ENCODE measurements at places on chromosomes 2 and 18.

DNA sequence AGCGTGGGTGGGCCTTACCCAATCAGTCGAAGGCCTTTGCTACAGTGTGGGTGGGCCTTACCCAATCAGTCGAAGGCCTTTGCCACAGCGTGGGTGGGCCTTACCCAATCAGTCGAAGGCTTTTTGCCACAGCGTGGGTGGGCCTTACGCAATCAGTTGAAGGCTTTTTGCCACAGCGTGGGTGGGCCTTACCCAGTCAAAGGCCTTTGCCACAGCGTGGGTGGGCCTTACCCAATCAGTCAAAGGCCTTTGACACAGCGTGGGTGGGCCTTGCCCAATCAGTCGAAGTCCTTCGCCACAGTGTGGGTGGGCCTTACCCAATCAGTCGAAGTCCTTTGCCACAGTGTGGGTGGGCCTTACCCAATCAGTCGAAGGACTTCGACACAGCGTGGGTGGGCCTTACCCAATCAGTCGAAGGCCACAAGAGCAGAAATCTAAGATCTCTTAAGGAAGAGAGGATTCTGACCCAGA is 16.3 kb upstream of the GAL3ST2 start:
- DNase-seq = no peak

DNA sequence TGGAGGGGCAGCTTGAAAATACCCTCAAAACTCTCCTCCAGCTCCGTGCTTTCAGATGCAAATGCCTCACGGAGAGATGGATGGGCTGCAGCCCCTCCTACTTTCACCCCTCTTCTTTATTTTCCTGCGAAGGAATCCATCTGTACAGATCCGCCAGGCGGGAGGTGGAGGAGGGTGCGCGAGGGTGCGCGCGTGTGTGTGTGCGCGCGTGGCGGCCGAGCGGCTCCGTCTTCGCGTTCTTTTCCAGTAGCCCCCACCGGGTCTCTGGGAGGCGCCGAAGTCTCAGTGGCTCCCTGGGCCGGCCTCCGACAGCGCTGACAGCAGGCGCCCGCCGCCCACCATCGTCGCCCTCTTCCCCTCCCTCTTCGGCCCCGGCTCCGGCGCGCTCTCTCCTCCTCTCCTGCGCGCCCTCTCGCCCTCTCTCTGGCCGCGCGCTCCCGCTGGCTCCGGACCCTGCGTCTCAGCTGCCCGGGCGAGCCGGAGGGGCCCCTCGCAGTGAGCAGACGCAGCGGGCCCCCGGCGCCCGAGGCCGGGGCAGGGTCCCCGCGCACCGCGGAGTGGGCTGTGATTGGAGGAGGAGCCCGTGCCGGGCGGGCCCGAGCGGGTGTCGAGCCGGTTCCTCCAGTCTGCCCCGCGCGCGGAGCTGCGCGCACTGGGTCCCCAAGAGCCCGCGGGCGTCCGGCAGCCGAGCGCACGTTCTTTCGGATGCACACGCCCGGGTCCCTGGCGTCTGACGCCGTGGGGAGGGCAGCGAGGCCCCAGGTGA is at the start of gene CDH7:
CDH7 (plus strand) TSS at position 624 of the 766 bp plus-strand sequence. CDS start 11,831 bp downstream, outside the sequence.
- DNase-seq = no peak

DNA sequence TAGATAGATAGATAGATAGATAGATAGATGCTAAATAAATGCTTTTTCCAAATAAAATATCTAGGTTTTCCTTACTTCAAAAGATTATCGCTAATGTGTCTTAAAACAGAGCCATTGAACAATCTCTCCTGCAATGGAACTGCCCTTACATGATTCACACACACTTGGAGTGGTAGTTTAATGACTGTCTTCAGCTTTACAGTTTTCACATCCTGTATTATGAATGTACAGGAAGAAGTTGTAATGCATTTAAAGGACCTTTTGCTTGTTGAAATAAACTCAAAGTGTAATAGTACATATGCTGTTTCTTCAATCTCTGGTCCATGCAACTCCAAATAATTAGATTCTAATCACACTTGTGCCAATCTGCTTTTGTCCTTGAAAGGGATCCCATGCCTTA is 797.6 kb upstream of the CDH2 start:
- no peak for DNase-seq

DNA sequence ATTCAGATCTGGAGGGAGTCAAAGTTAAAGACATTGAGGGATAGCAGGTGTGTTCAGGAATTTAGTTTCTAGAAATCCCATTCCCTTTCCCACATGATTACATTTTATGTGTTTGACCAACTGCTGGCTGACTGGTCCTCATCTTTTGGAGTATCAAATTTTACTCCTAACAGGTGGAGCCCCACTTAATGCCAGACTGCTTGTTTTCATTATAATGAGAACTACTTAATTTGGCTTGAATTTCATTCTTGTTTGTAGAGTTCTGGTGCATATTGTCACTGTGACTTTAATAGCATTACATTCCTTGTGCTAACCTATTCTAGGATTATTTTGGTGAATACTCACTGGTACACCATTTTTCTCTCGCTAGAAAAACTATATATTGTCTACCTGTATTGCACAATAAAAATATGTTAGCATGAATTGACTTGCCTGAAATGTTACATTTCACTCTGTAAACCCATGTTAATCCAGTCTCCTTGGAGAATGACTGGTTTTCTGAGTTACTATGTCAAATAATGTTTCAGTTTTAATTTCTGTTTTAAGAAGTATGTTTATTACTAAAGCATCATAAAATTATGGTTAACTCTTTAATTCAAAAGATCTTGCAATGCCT is 98.2 kb downstream of the TANC1 start:
- no peak for DNase-seq

DNA sequence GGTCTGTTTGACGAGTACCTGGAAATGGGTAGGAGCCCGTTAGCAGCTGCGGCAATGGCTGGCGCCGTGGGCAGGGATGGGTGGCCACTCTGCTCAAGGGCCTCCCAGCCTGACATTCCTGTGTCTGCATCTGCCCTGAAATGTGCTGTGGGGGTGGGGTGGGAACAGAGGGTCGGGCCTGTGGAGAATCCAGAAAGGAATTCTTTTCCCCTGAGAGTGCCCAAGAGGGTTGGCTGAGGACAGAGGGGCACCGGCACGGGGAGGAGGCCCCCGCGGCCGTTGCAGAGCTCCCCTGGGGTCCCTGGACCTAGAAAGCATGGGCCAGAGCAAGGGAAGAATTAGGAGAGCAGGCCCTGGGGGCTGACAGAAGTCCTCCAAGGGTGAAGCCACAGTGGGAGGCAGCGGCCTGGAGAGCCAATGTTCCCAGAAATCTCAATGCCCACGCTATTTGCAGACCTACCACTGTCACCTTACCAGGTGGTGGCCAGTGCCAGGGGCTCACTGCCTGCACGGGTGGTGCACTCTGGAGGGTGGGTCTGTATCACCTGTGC is 27.8 kb downstream of the ANO7 start:
- no peak for DNase-seq

DNA sequence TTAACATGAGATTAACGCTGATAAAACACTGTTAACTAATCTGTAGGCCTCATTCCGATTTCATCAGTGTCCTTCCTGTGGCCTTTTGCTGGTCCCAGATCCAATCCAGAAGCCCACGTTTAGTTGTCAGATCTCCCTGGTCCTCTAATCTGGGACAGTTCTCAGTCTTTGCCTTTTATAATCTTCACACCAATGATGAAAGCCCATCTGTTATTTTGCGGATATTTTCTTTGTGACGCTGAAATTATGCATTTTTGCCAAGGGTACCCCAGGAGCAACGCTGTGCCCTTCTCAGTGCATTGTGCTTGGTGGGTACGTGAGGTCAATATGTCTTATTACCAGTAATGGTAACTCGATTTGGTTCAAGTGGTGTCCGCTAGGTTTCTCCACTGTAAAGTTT is 51.1 kb downstream of the COPS8 start:
- no peak for DNase-seq

GRCh38 chr2:26330114-26330549 is 15.8 kb upstream of the SELENOI start:
- DNase-seq = peak; percentile 91

DNA sequence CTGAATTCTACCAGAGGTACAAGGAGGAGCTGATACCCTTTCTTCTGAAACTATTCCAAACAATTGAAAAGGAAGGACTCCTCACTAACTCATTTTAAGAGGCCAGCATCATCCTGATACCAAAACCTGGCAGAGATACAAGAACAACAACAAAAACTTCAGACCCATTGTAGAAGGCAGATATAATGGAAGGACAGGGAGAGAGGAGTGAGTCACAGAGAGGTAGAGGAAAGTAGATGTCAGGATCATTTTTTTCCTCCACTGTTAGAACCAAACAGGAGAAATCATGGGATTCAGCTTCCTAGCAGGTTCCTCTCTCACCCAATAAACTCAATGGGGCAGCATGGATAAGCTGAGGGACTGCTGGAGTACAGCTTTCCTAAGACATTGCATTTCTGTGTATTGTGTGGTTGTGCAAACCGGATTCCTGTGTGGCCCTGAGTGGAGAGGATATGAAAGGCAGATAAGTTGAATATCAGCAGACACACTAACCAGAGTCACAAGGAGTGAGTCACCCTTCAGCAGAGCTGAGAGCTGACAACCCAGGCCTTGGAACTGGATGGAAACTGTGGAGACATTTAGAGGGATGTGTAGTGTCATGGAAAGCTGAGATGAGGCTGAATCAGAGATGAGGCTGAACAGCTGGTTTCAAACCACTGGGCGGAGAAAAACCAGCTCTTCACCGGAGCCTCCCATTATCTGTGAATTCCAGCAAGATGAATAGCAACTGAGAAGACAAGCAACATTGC is 60.9 kb upstream of the MMADHC start:
- no peak for DNase-seq

DNA sequence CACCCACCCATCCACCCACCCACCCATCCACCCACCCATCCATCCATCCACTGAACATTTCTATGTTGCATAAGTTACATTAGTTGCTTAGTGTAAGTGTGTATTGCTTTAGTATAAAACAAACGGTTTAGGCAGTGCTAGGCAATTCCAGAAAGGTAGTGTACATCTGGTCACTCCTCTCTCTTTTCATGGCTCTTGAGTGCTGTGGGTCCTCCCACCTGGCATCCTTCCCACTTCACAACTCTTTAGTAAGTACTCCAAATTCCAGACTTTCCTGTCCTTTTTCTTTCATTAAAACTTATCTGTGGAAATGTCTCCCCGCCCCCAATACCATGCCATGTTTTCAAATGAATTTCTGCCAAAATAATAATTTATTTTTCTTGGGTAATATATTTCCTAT is 122.5 kb downstream of the PLEKHM3 start:
- no peak for DNase-seq

DNA sequence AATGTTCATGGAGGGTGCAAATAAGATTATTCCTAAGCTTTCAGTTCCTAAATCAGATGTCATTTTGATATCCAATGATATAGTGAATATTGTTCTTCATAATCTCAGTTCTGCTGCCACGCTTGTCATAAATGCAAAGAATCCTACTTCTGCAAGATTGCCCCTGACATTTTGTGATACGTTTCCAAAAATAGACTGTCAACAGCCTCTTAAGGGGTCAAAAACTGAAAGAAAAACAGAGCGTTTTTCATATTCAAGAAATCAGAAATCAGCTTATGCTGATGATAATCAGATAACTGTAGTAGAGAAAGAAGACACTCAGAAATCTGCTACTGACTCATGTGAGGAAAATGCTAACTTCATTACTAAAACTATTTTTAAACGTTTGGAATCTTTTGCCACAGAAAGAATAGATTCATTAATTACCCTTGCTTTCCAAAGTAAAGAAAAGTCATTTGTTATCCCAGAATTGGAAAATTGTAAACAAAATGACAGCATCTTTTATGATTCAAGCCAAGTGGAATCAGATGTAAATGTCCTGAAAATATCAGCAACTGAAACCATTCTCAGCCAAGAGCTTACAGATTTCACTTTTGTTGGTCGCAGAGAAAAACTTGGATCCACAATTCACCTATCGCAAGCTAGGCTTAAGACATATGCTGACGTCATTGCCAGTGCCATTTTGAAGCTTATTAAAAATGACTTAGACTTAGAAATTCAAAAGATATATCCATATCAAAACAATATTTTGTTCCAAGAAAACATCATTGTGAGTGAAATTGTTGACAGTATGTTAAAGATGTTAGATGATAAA is 55.1 kb downstream of the FSIP2 start:
- no peak for DNase-seq

GRCh38 chr2:132477962-132478361 is 61.4 kb downstream of the GPR39 start:
- no peak for DNase-seq

GRCh38 chr2:239462191-239462515 is 61.3 kb upstream of the HDAC4 start:
- no peak for DNase-seq

DNA sequence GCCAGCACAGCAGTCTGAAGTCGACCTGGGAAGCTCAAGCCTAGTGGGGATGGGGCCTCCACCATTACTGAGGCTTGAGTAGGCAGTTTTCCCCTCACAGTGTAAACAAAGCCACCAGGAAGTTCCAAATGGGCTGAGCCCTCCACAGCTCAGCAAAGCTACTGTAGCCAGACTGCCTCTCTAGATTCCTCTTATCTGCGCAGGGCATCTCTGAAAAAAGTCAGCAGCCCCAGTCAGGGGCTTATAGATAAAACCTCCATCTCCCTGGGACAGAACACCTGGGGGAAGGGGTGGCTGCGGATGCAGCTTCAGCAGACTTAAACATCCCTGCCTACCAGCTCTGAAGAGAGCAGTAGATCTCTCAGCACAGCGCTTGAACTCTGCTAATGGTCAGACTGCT is 218.4 kb upstream of the VRK2 start:
- DNase-seq = no peak

DNA sequence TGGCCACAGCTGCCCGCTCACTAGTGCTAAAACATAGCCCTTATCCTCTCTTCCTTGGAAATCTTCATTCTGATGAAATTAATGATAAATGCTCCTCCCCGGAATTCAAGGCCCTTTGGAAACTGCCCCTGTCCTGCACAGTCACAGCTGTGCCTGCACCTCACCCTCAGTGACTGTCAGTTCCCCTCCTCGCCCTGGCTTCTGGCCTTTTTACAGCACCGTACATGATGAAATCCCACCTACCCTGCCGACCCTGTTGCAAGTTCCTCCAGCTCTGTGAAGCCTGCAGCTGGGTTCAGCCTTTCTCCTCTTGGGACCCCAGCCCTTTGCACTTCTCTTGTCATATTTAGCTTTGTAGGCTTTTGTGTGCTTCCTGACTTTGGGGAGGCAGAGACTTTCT is 48.4 kb downstream of the DCDC2C start:
- DNase-seq = no peak

- no peak for DNase-seq
These were observed 36.2 kb upstream of the C2orf74 start for GRCh38 chr2:61125798-61126197.

GRCh38 chr2:27890924-27891672 is 569 bp downstream of the BABAM2 start:
- peak; percentile 53 for DNase-seq

GRCh38 chr2:42933824-42934254 is 141.5 kb upstream of the HAAO start:
- DNase-seq = no peak
